Pons (tissue), 1 donor: ENCODE measurements at places on chromosomes 12 and 14.

DNA sequence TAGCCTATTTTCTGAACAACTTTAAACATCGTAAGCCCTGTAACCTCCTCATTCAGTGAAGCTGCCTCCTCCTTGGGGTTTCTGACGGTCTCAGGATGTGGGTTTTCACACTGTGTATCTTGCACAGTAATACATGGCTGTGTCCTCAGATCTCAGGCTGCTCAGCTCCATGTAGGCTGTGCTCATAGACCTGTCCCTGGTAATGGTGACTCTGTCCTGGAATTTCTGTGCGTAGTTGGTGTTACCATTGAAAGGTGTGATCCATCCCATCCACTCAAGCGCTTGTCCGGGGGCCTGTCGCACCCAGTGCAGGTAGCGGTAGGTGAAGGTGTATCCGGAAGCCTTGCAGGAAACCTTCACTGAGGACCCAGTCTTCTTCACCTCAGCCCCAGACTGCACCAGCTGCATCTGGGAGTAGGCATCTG, 980.5 kb downstream of the TMEM121 start:
- DNase-seq: no peak

- DNase-seq: no peak
Measured at GRCh38 chr12:92041742-92042141, 103.9 kb downstream of the BTG1 start.

DNA sequence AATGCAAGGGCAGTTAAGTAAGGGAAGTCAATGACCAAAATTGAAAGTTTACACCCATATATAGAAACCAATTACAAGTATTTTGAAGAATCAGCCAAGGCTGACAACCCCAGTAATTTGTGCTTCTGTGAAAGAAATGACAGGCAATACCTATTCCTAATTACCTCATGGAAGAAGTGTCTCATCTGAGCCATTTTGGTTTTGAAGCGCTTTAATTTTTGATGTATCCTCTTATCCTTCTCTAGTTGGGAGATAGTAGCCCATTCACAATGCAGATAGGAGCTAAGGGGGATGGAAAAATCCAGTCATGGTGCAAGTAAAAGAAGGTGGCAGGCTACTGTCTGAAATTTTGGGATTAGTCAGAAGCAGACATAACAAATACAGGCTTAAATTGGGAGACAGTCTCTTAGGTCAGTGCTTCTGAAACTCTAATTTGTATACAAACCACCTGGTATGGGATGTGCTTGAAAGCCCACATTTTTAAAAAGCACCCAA, 30.4 kb upstream of the SUPT16H start:
- no peak for DNase-seq

- DNase-seq: no peak
Measured at GRCh38 chr12:31952418-31952817, 6.8 kb upstream of the RESF1 start.

- DNase-seq: no peak
Measured at GRCh38 chr12:84594157-84594556, 318.4 kb downstream of the SLC6A15 start.

GRCh38 chr12:55736780-55737580, 5.9 kb upstream of the GDF11 start:
- DNase-seq: peak; percentile 79

GRCh38 chr12:6341417-6342139, at the start of gene TNFRSF1A:
Gene TNFRSF1A (minus strand): TSS chr12:6342076. CDS start chr12:6341814, 262 bp downstream.
- DNase-seq: peak; percentile 69

- no peak for DNase-seq
Measured at GRCh38 chr14:61549425-61549824, 145.9 kb upstream of the HIF1A start.

- DNase-seq: no peak
Measured at GRCh38 chr12:55728186-55728938, 447 bp downstream of the CD63 start.

DNA sequence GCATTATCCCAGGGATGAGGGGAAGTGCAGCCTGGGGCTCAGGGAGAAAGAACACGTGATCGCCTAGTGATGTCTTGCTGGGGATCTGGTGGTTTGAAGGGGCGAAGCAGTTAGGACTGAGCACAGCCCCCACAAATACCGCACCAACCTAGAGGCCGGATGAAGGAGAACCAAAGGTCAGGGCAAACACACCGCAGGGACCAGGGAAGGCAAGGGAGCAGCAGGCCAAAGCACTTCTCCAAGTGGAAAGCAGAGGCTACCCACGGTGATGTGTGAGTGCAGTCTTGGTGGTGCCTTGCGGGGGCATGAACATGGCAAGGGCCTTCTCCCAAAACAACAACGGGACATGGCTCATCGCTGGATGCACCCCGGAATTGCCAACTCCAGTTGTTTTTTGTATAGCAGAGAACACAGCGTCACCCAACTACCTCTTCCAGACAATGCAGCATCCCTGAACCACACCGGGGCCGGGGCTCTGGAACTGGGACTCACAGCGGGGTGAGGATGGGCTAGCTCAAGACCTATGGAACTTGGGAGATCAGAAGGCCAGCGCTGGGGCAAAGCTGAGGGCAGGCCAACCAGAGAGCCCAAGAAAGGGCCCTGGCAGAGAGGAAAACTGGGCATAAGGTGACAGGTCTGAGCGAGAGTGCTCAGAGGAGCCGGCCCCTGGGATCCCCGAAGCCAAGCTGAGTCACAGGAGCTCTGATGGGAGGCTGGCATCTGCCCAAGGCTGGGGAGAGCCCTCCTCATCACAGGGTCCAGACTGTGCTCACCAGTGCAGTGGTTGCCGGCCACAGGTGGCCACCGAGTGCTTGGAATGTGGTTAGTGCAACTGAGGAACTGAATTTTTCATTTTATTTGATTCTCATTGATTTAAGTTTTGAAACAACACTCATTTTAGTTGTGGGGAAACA, 11.1 kb downstream of the GALNT16 start:
- DNase-seq: no peak

DNA sequence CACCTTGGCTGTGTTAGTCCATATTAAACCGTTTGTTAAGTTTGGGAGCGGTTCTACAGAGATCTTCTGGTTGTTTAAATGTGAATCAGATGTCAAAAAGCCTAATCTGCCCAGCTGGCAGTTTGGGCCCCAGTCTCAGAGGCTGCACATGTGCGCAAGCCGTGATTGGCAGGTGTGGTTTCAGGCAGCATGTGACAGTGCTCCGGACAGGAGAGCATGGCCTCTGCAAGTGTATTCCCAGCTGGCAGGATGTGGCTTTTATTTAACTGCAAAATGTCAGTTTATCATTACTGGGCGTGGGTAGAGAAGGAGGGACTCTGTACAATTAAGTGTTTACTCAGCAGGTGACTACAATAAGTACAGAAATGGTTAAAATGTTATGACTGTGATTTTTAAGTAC, 77.5 kb downstream of the PELI2 start:
- no peak for DNase-seq

DNA sequence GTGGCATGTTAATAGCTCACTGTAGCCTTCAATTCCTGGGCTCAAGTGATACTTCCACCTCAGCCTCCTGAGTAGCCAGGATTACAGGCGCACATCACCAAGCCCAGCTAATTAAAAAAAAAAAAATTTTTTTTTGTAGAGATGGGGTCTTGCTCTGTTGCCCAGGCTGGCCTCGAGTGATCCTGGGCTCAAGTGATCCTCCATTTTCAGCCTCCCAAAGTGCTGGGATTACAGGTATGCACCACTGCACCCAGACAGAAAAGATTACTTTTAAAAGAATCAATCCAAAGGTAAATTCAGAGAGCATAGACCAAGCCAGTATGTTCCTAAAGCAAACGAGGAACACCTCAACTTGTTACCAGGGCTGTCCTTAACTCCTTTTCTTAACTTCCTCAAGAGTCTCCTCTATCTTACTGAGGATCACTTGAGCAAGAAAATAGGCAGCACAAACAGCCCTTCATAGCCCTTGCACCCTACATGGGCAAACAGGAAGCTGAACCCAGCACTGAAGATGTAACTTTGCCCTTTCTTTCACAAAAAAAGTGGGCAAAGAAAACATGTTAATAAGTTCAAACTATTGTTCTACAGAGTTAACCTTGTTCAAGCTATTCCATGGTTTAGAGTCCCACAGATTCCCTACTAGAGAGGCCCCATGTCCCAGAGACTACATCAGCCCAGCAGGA, 11.3 kb downstream of the CS start:
- no peak for DNase-seq

- peak; percentile 46 for DNase-seq
Measured at GRCh38 chr12:6216581-6216980, 16.4 kb downstream of the CD9 start.

DNA sequence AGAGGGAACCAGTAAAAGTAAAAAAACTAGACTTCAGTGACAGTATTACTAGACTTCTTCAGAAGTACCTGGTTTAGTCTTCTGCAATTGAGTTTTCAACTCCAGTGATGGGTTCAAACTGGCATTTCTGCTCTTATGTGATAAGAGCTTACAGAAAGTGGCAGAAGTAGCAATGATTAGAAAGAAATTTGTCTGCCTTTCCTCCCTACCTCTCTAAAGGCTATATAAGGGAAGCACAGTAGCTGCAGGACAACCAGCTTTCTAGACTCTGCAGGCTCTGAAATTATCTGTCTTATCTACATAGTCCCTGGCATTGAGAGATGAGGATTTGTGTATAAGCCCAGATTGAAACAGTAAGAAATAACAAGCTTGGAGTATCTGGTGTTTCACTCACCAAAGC, 107.5 kb downstream of the DAAM1 start:
- DNase-seq: no peak

- no peak for DNase-seq
Measured at GRCh38 chr14:89466944-89467343, 49.9 kb upstream of the FOXN3 start.

DNA sequence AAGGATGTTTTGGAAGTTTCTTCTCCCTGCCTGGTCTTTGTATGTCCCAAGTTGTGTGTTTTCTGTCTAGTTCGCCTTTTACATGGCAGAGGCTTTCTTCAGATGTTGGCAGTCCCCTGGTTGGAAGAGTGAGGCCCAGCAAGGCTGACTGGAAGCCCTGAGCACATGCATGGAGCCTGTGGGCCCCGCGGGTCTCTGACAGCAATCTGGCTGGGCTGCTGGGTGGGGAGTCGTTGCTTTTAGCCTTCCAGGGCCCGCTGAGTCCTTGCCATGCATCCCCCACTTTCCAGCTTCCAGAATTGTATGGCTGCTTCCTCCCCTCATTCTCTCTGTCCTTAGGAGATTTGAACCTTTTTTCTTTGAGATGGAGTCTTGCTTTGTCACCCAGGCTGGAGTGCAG, 25.3 kb downstream of the ANKRD9 start:
- DNase-seq: no peak

DNA sequence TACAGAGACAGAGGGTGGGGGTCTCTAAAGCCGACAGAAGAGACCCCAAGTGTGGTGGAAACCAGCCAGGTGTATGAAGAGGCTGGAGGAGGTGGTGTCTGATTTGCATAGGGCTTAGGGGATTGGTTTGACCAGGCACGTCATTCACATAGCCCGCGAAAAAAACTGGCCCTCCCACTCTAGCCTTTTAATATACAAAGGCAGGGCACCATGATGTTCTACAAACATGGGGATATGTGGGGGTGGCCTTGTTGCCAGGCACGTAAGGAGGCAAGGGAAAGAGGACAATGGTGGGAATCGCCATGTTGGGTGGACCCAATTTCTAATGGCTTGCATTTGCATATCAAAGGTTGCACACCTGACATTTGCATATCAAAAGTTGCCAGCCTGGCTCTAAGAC, 13.2 kb downstream of the LALBA start:
- DNase-seq: no peak

DNA sequence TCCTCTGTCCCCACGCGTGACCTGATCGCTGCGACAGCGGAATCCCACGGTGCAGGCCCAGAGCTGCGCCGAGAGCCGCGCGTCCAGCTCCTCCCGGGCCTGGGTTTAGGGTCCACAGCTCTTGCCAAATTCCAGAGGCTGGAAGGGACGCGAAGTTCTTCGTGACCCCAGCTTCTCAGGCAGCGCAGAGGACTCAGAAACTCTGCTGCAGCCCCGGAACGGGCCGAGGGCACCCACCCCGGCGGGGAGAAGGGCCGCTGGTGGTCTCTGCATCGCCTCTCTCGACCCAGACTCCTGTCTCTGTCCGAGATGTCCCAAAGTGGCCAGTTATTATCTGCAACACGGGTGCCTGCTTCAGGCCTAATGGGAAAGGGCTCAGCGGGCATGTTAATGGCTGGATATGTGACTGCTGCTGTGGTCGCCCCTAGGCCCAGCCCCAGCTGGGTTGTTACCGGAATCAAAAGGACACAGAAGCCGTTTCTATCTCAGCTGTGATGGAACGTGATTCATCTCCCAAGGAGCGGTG, 236.4 kb downstream of the VRK1 start:
- DNase-seq: no peak

DNA sequence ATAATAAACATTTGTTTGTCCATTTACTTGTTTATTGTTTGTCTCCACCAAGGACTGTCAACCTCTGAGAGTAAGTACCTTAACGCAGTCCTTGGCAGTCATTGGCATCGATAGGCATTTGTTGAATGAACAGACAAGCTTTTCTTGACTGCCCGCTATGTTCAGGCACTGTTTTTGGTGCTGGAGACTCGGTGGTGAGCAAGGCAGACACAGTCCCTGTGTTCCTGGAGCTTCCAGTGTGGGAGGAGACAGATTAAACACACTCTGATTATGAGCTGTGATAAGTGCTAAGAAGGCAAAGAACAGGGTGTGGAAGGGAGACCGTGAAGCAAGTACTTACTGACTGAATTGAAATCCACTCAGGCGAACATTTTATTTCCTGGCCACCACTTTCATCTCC, 1.2 kb downstream of the ATP6V0A2 start:
- DNase-seq: peak; percentile 18
